Hematopoietic multipotent progenitor cell treated with erythropoietin and hydrocortisone succinate and interleukin-3 and kit ligand, for 15 days (in vitro differentiated cells): ENCODE measurements at places on chromosomes 13 and 19.

DNA sequence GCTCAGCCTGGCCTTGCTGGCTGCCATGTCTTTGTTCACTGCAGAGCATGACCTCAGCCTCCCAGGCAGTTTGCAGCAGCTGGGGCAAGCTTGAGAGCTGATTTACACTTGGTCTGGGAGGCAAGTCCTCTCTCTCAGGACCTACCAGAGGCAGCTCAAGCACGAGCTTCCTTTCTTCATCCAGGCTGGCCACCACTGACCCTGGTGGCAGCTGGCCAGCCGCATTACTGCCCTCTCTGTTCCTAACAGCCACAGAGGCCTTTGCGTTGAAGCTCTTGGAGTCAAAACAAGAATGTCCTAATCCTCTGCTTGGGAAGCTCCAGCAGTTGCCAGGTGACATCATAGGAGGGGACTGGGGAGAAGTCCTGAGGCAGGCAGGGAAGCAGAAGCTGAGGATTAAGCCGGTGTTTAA lies 85.7 kb downstream of the NUFIP1 start:
- DNase-seq = no peak

GRCh38 chr19:39128516-39129079 lies 3.0 kb downstream of the PAK4 start:
- DNase-seq = no peak

GRCh38 chr13:30453727-30454126 lies 12.0 kb downstream of the HMGB1 start:
- DNase-seq = no peak

DNA sequence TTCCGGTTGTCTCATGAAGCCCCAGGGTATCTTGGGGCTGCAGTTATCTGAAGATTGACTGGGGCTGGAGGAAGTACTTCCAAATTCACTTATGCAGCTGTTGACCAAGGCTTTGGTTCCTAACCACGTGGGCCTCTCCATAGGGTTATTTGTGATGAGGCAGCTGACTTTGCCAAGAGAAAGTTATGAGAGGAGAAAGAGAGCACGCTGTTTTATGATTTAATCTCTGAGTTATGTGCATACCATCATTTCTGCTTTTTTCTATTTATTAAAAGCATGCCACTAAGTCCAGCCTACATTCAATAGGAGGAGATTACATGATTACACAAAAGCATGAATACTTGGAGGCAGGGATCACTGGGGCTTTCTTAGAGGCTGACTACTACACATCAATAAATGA lies 215.5 kb downstream of the NHLRC3 start:
- no peak for DNase-seq

DNA sequence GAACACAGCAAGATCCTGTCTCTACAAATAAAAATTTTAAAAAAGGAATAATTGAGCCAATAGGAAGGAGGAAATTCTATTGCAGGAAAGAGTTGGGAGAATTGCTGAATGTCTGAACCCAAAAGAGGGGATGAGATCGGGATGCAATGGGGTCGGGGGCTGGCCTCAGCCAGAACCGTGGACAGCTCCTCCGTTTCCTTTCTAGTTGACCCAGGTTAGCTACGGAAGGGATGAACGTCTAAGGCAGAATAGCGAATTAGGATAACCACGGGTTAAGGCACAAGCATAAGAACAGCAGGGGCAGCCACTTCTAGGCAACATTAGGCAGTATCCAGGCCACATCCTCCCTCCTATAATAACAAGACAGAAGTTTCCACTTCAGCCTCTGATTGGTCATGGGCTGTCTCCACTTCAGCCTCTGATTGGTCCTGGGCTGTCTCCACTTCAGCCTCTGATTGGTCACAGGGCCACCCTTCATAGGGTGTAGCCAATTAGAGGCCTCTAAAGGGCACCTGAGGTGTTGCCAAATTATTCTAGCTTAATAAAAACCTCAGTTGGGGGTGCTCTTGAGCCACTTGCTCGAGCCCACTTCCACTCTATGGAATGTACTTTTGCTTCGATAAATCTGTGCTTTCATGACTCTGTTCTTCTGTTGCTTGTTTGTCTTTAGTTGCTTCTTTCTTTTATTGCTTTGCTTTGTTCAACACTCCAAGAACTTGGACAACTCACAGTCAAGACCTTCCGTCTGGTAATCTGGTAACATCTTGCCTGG lies 24.9 kb upstream of the TPM4 start:
- DNase-seq = peak; percentile 5

- no peak for DNase-seq
Measured at GRCh38 chr19:46696866-46697203, 20.1 kb downstream of the PRKD2 start.

GRCh38 chr19:48556163-48556562 lies 4.2 kb downstream of the SULT2B1 start:
- no peak for DNase-seq

DNA sequence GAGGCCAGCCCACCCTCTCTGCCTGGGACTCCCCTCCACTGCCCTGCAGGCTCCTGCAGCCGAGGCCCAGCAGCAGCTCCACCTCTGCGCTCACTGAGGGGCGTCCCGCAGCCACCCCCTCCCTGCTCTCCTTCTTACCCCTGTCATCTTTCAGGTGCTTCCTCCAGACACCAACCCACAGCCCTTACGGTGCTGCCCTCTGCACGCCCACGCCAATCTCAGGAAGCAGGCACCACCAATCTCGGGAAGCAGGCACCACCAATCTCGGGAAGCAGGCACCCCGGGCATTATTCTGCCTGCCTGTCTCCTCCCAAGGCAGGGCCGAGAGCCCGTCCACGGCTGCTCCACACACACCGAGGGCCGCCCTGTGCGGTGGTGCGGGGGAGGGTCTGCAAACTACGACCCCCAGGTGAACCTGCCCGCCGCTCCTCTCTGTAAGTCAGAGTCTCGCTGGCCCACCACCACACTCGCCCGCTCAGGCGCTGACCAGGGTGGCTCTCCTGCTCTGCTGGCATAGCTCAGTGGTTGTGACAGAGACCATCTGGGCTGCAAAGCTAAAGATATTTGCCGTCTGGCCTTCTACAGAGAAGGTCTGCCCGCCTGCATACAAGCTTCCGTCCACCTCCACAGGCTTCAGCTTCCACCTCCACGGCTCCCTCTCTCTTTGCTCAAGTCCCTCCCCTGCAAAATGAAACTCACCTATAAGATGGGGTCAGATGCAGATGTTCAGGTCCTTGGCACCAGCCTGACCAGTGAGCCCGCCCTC lies 2.9 kb downstream of the LSM7 start:
- DNase-seq = no peak

DNA sequence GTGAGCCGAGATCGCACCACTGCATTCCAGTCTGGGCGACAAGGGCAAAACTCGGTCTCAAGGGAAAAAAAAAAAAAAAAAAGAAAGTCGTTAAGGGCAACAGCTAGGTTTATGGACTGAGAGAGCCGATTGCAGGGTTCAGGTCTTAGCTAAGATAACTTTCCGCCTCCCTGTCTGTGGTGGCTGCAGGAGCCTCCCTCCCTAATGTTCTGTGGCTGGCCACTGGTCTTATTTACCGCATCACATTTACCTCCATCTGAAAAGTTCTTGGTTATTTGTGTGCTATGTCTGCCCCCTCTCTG lies 722 bp upstream of the CRTC1 start:
- DNase-seq = no peak

- no peak for DNase-seq
Measured at GRCh38 chr19:43842007-43842406, 14.9 kb downstream of the ZNF283 start.

GRCh38 chr13:24323036-24323738 lies 13.8 kb downstream of the C1QTNF9 start:
- no peak for DNase-seq

DNA sequence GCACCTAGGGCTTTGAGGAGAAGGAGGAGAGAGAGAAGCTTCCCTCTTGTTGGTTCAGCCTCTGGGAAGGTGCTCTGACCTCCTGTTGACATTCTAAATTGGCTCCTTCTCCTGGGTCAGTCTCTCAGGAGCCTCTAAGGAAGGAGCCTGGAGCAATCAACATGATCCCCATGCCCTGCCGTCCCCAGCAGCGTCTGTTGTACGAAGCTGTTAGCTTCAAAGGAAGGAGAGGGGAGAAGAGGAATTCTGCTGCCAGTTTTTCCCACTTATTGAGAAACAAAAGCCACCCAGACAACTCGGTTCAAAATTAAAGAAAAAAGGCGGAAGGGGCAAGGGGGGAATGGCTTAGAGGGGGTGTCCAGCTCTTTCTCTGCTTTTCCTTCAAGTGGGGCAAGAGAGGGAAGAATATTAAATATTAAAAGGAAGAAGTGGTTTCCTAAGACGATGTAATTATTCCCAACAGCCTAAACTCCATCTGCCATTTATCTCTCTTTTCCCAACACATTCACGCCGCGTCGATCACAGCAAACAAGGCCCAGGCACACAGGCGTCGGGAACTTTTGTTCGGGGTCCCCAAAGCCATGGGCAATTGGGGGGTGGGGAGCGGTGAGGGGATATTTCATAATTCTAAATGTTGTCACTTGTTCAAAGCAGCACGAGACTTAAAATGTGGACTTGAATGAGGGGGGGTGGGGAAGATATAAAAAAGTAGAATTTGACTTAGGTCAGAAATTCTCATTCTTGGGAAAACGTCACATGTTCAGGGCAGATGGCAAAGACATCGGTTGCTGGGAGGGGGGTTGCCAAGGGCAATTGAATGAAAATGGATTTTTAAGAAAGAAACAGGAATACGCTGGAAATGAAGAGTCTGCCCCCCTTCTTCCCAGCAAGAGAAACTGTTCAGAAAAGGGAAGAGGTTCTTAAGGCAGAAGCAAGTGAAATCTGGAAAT lies 116.8 kb upstream of the CACNA1A start:
- no peak for DNase-seq

DNA sequence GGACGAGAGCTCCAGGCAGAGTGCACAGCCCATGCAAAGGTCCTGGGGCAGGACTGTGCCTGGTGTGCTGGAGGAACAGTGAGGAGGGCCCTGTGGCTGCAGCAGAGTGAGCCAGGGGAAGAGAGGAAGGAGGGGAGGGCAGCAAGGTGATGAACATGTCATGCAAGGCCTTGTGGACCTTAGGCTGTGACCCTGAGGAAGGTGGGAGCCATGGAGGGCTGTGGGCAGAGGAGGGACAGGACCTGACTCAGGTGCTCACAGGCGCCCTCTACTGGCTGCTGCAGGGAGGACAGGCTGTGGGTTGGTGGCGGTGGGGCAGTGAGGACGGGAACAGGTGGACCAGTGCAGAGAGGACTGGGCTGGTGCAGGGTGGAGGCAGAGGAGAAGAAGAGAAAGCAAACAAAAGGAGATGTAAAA lies 170.3 kb downstream of the PTPRS start:
- DNase-seq = peak; percentile 65

- DNase-seq = no peak
Measured at GRCh38 chr19:51364200-51365106, 1.7 kb downstream of the ETFB start.

GRCh38 chr13:112194167-112194530 lies 127.2 kb downstream of the SOX1 start:
- no peak for DNase-seq

GRCh38 chr19:11423164-11423790 lies 4.2 kb upstream of the RGL3 start:
- DNase-seq = no peak

GRCh38 chr13:85896516-85897450 lies 97.6 kb upstream of the SLITRK6 start:
- DNase-seq = no peak

GRCh38 chr19:57263244-57263741 lies 17.0 kb upstream of the ZNF460 start:
- peak; percentile 36 for DNase-seq

DNA sequence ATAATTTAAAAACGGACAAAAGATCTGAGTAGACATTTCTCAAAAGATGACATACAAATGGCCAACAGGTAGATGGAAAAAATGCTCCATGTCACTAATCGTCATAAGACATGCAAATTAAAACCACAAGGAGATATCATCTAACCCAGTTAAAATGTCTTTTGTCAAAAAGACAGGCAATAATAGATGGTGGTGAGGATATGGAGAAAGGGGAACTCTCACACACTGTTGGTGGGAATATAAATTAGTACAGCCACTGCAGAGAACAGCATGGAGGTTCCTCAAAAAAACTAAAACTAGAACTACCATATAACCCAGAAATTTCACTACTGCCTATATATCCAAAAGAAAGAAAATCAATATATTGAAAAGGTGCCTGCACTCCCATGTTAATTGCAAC lies 37.9 kb downstream of the OR10H4 start:
- no peak for DNase-seq

GRCh38 chr13:56378566-56378965 lies 762.2 kb upstream of the PRR20A start:
- DNase-seq = no peak

DNA sequence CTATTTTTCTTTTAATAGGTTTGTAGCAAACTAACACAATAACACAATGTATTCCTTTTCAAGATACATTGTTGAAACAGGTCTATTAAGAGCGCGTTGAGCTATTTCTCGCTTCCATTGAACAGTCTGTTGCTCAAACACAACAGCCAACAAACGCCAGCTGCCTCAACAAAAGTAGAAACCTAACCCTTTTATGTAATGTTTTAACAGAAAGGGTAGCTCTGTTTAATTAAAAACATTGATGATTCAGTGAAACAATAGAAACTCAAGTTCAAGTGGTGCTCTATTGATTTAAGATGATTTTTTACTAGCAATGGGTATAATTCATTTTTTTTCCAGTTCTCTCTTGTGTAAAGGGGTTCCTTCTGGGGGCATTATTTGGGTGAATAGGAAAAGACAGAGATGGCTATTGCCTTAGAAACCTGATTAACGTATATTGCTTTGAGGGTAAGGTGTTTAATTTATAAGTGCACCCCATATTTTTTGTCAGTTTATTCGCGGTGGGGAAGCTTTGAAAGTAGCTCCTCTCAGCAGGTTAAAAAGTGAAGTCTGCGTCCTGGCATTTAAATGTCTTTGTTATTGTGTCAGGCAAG lies 14.9 kb downstream of the ZIC2 start:
- no peak for DNase-seq

- no peak for DNase-seq
Measured at GRCh38 chr13:30730526-30730925, 4.8 kb upstream of the ALOX5AP start.

GRCh38 chr19:57667228-57667627 lies 1.5 kb upstream of the ZSCAN4 start:
- DNase-seq = no peak

DNA sequence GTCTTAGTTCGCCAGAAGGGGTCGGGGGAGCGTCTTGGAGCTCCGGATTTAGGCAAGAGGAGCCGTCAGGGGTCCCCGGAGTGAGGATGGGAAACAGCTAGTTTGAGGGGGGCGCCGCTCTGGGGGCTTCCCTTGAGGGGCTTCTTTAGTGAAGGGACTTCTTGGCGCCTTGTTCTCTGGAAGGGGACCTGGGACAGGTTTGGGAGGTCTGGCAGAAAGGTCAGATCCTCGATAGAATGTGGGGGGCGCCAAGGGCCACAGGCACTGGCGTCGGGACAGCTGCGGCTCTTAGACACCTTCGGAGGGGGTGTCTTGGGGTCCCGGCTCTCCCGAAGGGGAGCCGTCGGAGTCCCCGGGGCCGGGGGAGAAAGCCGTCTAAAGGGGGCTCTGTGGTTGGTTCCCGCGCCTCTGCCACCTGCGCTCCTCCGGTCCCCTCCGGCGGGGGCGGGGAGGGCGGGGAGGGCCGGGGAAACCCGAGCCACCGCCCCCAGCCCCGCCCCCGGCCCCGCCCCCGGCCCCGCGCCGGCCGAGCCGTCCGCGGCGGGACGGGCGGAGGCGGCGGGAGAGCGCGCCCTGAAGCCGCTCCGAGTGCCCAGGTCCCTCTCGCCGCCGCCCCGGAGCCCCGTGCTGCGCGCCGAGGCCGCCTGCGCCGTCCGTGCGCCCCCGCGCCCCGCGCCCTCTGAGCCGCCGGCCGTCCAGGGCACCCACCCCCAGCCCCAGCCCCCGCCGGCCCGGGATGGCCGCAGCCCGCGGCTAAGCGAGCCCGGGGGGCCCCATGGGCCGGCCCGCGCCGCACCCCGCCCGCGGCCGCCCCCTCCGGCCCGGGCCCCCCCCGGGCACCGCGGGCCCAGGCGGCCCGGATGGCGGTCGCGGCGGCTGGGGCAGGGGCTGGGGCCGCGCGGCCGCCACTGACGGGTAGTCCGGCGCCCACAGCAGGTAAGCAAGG lies at the start of gene NRTN:
Gene NRTN, plus strand, starts transcription at position 552 of the 946 bp plus-strand sequence. CDS start 19,099 bp downstream, outside the sequence.
- DNase-seq = no peak
